Left colon (tissue), 2 donors: ENCODE measurements at places on chromosomes 5 and 9. TPM values are rescaled to one million over a fixed set of nuclear protein-coding genes. Genes with fewer than 3 reads are reported as not detected.

Gene KIF12
- total RNA-seq: 19.5 TPM

Gene ACOT12
- not detected for total RNA-seq

Gene CDKN2B-AS1
- 124 TPM for total RNA-seq

Gene IL7R
- total RNA-seq: 3.0 TPM

Gene ANGPTL2
- 6.0 TPM for total RNA-seq

Gene NPR2
- 7.4 TPM for total RNA-seq

Gene TRIM36
- 31.3 TPM for total RNA-seq

Gene FAM153A
- 8.5 TPM for total RNA-seq

Gene SLCO4C1
- 2.7 TPM for total RNA-seq

Gene UBE2R2
- 34.1 TPM for total RNA-seq

Gene ANKRD34B
- total RNA-seq: not detected

Gene CDH9
- total RNA-seq: not detected

Gene SLC25A48
- total RNA-seq: 2.8 TPM

Gene PCDHB8
- 0.67 TPM for total RNA-seq

Gene DBH
- total RNA-seq: not detected

Gene IFNB1
- not detected for total RNA-seq

Gene MUSK
- total RNA-seq: 2.4 TPM

Gene FABP6
- total RNA-seq: not detected

Gene HTR4
- total RNA-seq: 19.0 TPM

Gene RALGPS1
- 46.5 TPM for total RNA-seq

Gene TOR4A
- total RNA-seq: 59.3 TPM

Gene ELAVL2
- total RNA-seq: 0.47 TPM

Gene TMEM215
- total RNA-seq: 0.06 TPM

Gene IFNA13
- total RNA-seq: not detected

Gene COL15A1
- 2.4 TPM for total RNA-seq

Gene FGD3
- 3.6 TPM for total RNA-seq

Gene LHX2
- not detected for total RNA-seq

Gene MEGF10
- 0.92 TPM for total RNA-seq

Gene ZNF169
- total RNA-seq: 9.5 TPM

Gene SPATA31A3
- total RNA-seq: not detected

Gene GPX3
- total RNA-seq: 174 TPM

Gene RMND5B
- 39.1 TPM for total RNA-seq

Gene RPS14
- 1,685 TPM for total RNA-seq

Gene MEIKIN
- not detected for total RNA-seq

Gene PCDHA1
- not detected for total RNA-seq

Gene OTULINL
- total RNA-seq: 63.1 TPM

Gene SNX18
- 16.8 TPM for total RNA-seq

Gene TAF11L10
- not detected for total RNA-seq

Gene GABRP
- 0.27 TPM for total RNA-seq

Gene MAMDC2
- total RNA-seq: 12.7 TPM

Gene CFAP77
- not detected for total RNA-seq

Gene RASGRF2
- total RNA-seq: 1.2 TPM

Gene GCNT1
- total RNA-seq: 33.8 TPM

Gene PCDHA13
- not detected for total RNA-seq

Gene ECM2
- 2.9 TPM for total RNA-seq

Gene DOLPP1
- total RNA-seq: 53.1 TPM

Gene PRDM9
- total RNA-seq: not detected

Gene ECSCR
- 3.9 TPM for total RNA-seq

Gene RNF180
- 3.5 TPM for total RNA-seq

Gene PCDHA10
- total RNA-seq: 0.20 TPM

Gene KCNV2
- not detected for total RNA-seq

Gene AFAP1L1
- 2.7 TPM for total RNA-seq

Gene CD74
- 132 TPM for total RNA-seq
